ENCODE measurements at places on chromosomes 13 and 19. TPM values are rescaled to one million over a fixed set of nuclear protein-coding genes. Genes with fewer than 3 reads are reported as not detected.

ZNF737 gene
- 6.1 TPM for total RNA-seq

OVOL3 gene
- not detected for total RNA-seq

- no peak for DNase-seq
Observed at GRCh38 chr13:105262579-105262978, 1272.9 kb downstream of the EFNB2 start.

GRCh38 chr13:87919956-87920355 is 248.8 kb downstream of the SLITRK5 start:
- no peak for DNase-seq

VN1R4 gene
- not detected for total RNA-seq

GRCh38 chr19:43704002-43704705 is 11.7 kb upstream of the IRGC start:
- no peak for DNase-seq

- no peak for DNase-seq
Observed at GRCh38 chr13:26411206-26411605, 146.3 kb upstream of the WASF3 start.

PSG3 gene
- total RNA-seq = not detected

GRCh38 chr19:56015756-56016155 is 29.2 kb downstream of the NLRP5 start:
- DNase-seq = no peak

- DNase-seq = no peak
Observed at GRCh38 chr13:60627071-60627686, 230.2 kb downstream of the TDRD3 start.

FUT6 gene
- not detected for total RNA-seq

ZNF579 gene
- total RNA-seq = 2.4 TPM

TCF3 gene
- total RNA-seq = 52.5 TPM

GRCh38 chr13:51412431-51412830 is 40.4 kb downstream of the INTS6 start:
- DNase-seq = no peak

GRCh38 chr19:45972947-45973540 is 621 bp downstream of the NOVA2 start:
- DNase-seq = no peak

ZNF524 gene
- 26.4 TPM for total RNA-seq

CD37 gene
- 33.0 TPM for total RNA-seq

GRCh38 chr13:47932950-47933923 is 67.8 kb downstream of the SUCLA2 start:
- DNase-seq = no peak

ZNF729 gene
- not detected for total RNA-seq

DNA sequence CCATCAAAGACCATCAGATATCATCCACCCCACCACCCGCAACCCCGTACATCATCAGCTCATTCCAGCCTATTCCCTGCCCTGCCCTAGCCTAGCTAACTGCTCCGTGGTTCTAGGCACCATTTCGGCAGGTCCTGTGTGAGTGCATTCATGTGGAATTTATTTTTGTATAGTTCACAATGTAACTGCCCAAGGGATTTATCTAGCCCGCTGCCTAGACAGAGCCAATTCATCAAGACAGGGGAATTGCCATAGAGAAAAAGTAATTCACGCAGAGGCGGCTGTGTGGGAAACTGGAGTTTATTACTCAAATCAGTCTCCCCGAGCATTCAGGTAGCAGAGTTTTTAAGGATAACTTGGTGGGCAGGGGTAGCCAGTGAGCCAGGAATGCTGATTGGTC is 109.2 kb upstream of the UBL3 start:
- no peak for DNase-seq

DNA sequence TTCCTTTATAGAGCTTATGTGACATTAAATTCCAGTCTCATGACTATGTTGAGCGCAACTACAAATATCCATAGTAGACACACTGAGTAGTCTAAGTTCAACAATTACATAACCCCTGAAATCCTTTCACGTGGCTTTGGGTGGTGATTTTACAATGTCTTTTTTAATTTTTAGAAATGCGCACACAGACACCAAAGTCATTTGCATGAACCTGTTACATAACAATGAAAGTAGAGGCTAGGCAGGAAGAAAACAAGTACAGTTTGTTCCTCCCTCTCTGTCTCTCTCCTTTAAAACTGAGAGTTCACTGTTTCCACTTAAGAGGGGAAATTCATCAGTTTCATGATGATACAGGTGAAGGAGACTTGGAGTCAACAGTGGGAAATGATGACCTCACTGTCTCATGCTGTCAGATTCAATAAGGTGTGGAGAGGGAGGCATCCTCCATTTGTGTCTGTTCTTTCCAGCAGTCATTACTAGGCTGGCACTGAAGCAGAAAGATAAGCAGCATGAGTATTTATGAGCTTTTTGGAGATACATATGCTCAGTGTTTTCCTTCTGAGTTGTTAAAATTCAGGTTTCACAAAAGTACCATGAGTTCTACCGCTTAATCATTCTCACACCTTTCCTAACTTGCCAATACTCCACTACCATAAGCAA is 201.8 kb downstream of the LHFPL6 start:
- no peak for DNase-seq

IRGC gene
- total RNA-seq = not detected

DNA sequence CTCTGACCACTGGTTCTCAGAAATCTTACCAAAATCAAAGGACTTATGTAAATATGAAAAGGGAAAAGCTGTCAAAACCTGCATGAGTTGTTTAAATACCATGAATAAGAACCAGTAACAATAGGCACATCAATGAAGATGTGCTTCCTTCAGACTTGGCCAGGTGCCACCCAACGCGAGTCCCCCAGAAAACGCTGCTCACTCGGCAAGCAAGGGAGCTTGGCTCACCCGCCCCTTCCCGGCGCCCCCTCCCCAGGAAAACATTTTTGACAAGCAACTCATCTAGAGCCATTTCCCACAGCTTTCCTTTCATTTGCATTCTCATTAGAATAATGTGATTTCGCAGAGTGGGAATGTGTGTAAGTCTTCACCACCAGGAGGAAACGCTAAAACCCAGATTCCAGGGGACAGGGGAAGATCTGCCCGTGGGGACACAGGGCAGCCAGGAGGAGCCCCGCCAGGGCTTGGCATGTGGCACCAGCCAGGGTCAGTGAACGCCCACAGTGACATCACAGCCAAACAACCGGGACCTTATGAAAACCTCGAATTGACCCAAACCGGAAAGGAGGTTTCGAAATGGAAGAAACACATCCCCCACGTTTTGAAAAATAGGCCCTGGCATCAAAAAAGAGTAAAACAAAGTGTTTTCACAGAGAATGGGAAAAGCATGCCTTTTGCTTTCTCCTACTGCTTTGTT is 366.2 kb upstream of the TSHZ3 start:
- no peak for DNase-seq

SIGLEC5 gene
- total RNA-seq = 1.4 TPM

GRCh38 chr13:50766695-50767094 is 76.8 kb downstream of the DLEU7 start:
- no peak for DNase-seq

- no peak for DNase-seq
Observed at GRCh38 chr13:28251466-28251865, 113.1 kb downstream of the PAN3 start.

- DNase-seq = peak; percentile 58
Observed at GRCh38 chr19:18478545-18479311, 40.8 kb upstream of the ISYNA1 start.

DNA sequence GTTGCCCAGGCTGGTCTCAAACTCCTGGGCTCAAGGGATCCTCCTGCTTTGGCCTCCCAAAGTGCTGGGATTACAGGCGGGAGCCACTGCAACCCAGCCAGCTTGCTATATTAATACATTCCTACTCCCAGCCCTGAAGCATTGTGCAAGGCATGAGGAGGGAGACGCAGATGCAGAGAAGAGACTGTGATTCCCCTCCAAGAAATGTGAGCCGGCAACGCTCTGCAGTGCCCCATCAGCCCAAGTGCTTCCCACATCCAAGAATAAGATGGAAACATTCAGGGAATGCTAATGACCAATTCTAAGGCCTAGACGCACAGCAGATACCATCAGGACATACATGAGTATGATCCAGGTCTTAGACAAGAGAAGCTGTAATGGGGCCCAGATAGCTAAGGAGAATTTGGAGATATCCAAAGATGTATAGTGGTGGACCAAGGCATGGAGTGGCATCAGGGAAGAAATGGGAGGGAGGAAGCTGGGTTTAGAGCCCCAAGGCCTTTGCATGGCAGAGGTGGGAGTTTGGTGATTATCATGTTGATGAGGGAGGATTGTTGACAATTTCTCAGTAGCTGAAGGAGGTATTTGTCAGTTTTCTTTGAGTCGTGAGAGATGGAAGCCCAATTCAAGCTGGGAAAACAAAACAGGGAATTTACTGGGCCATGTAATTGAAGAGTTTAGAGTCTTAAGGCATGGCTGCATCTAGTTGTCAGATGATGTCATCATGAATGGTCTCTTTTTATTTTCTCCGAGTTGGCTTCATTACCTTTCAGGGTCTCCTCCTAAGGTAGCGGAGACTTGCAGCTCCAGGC is 2.9 kb downstream of the PPM1N start:
- no peak for DNase-seq

PLEKHF1 gene
- 56.2 TPM for total RNA-seq

Data from thoracic aorta (tissue), 2 donors.